Fibroblast of skin of back (primary cell): ENCODE measurements at places on chromosomes 16 and 17.
A peak's percentile ranks its signal among the peaks of the same experiment; 100 is the strongest.

GRCh38 chr16:11079652-11080187 is 135.4 kb downstream of the CLEC16A start:
- DNase-seq: peak; percentile 91

DNA sequence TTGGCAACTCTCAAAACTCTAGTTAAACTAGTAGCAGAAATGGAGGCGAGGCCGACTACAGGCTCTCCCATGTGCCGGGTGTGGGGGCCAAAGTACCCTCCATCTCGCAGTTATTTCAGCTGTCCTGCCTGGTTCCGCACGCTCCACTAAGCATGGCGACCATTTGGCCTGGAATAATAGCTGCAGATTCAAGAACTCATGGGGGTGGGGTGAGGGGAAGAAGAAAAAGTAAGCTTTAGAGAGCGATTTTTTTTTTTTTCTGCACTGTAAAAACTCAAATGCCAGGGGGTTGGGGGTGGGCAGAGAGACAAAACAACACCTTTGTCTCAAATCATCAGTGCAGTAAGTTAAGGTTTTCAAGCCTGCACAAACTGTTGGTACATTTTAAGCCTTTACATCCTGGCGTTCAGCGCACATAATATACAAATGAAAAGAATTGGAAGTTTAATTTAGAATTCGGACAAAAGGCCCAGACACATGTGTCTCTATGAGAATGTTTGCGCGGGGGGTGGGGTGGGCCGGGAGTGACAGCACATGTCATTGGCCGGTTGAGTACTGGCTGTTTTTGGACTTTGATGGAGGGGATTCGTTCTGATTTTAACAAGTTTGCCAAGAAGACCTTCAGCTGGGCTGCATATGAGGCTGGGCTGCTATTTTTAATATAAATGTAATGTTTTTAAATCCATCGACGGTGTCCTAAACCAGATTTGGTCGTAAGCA is 694.7 kb upstream of the SALL1 start:
- no peak for DNase-seq

- DNase-seq: no peak
Observed at GRCh38 chr17:79834565-79835469, 4.4 kb downstream of the CBX4 start.

GRCh38 chr16:89827383-89828198 is 684 bp upstream of the SPIRE2 start:
- DNase-seq: peak; percentile 43

DNA sequence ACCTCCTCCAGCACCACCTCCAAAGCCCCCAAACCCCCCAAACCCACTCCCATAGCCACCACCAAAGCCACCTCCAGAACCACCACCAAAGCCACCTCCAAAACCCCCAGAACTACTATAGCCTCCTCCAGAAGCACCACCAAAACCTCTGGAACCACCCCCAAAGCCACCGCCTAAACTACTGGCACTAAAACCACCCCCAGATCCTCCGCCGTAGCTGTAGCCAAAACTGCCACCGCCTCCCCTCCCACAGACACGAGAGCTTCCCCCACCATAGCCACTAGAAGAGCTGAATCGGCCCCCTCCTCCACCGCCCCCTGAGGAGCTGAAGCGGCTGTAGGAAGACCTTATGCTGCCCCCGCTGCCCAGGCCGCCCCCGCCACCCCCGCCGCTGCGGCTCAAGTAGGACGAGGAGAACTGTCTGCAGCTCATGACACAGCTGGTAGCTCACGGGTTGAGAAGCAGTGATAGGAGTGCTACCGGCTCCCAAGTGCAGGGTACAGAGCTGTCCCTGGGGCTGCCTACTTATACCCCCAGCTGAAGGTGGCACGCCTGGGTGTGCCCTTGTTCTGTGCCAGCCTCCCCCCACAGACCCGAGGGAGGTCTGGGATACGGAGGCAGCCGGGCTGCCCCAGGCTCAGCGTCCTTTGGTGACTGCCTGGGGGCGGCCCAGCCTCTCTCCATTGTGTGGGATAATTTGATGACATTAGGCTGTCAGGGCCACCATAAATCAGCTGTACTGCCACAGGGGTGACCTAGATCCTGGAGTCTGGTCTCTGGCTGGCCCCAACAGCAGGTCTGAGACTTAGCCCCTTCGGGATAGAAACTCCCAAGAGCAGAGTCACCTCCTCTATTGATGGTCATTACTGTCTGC is at the start of gene KRT9:
KRT9 (minus strand) TSS at position 499 of the 874 bp plus-strand sequence; CDS start at position 432, 67 bp downstream.
- no peak for DNase-seq

DNA sequence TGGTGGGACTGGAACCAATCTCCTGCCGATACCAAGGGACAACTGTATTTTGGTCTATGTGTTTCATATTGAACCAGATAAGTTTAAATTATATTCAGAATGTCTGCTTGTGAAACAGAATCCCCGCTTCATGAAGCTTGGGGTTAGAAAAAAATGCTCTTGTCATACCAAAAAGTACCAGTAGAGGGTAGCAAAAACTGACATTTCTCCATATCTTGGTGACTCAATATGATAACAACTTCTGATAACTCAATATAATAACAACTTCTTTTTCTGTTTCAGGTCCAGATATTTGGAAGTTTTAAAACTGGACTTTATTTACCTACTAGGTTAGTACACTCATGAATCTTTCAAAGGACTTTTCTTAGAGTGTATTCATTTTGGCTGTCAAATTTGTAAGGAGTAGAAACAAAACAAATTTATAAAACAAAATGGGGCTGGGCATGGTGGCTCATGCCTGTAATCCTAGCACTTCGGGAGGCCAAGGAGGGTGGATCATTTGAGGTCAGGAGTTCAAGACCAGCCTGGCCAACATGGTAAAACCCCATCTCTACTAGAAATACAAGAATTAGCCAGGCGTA is 52.3 kb upstream of the ADCY7 start:
- DNase-seq: peak; percentile 54

DNA sequence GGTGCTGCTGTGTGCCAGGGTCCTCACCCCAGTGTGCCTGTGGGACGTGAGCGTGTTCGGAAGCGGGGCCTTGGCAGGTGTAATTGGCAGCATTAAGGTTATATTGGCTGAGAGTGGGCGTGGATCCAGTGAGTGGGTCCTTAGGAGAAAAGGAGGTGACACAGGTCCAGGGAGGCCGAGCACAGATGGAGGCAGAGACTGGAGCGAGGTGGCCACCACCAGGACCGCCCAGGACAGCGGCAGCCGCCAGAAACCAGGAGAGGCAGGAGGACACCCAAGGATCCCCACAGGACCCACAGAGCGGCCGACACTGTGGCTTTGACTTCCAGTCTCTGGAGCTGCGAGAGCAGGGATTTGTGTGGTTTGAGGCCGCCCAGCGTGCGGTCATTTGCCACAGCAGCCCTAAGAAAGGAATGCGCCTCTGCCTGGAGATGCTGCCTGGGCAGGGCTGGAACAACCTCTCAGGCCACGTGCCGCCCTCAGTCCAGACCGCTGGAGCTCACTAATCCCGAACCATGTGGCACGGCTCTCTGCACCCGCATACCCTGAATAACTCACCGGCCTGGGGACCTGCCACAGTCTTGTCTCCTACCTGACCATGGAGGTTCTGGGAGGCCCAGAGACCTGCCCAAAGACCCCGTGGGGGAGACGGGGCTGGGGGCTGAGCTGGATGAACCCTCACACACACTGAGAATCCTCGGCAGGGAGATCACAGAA is 45.4 kb downstream of the SOX8 start:
- no peak for DNase-seq
